ENCODE measurements at places on chromosomes 6 and 20.

- DNase-seq: no peak
Observed at GRCh38 chr6:6900569-6901204, 207.1 kb upstream of the RREB1 start.

GRCh38 chr6:20227350-20227749 lies 15.1 kb upstream of the MBOAT1 start:
- DNase-seq: no peak

DNA sequence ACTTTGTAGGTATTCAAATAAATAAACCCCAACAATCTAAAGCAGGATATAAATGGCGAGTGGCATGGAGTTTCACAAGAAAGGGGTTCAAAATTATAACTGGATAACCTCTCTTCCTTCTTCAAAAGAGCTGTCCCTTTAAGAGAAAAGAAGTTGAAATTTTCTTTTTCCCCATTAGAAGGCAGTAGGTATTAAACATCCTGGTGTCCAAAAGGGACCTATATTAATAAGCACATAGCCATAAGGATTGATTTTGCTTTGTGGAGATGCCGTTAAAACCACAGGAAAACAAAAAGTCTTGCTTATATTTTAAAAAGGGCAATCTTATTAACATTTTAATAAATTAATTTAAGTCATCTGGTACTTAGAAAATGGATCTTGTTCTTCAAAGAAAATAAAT lies 76.5 kb downstream of the LYRM4 start:
- DNase-seq: no peak

GRCh38 chr6:35942355-35942754 lies 21.5 kb upstream of the SRPK1 start:
- DNase-seq: no peak
